NCI-H1436 (cell line): ENCODE measurements at places on chromosomes 2 and 18.

- no peak for DNase-seq
Measured at GRCh38 chr2:80706541-80706940, 402.0 kb upstream of the LRRTM1 start.

DNA sequence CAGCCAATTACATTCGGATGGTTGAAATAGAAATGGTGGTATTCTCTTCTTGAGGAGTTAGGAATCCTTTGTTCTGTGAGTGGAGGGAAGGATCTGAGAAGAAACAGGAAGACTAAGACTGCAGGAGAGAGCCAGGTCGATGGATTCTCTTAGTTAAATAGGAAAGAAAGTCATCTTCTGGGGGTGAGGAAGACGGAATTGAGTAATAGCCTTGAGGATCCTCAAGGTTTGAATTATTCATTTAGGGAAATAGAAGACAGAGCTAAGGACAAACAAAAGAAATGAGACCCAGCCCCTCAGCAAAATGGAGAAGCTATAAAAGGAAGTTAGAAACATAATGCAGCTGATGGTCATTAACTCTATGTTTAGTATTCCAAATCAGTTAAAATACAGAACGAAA, 1.8 kb downstream of the LAPTM4A start:
- DNase-seq, result no peak

DNA sequence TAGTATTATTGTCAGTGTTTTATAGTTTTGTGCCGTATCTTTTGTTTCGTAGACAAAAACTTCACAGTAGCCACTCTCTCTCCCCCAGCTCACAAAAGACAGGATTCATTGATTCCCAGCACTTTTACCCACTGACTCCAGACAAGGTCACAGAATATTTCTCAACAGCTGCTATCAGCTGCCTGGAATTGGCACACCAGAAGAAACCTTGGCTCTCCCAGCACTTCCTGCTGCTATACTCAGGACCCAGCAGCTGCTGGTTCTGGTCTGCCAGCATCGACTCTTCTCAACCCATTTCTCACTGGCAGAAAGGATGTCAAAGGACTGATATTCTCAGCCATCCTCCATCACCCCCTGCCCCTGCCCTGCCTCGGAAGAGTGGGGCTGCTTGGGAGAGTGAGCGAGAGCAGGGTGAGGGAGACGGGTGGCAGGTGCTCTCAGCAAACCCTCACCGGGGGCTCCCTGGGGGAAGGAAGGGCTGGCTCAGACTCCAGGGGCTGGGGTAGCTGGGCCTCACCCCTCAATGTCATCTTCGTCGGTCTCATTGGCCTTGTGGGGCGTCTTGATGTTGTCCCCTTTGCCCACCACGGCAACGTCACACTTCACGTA, 6.1 kb upstream of the OTOF start:
- DNase-seq, result no peak

- DNase-seq, result no peak
Measured at GRCh38 chr2:189709501-189710221, 35.2 kb downstream of the ANKAR start.

GRCh38 chr2:172143817-172144216, 41.1 kb upstream of the DLX2 start:
- no peak for DNase-seq

DNA sequence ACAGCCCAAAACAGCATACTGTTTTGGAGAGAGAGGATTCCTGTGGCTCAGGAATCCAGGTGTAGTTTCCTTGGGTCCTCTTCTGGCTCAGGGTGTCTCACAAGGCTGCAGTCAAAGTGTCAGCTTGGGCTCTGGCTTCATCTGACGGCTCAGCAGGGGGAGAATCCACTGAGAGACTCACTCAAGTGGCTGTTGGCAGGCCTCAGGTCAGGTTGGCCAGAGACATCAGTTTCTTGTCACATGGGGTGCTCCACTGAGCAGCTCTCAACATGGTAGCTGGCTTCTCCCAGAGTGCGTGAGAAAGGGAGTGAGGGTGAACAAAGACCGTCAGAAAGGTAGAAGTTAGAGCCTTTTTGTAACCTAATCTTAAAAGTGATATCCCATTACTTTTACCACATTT, 168.4 kb downstream of the SOCS6 start:
- DNase-seq, result no peak

DNA sequence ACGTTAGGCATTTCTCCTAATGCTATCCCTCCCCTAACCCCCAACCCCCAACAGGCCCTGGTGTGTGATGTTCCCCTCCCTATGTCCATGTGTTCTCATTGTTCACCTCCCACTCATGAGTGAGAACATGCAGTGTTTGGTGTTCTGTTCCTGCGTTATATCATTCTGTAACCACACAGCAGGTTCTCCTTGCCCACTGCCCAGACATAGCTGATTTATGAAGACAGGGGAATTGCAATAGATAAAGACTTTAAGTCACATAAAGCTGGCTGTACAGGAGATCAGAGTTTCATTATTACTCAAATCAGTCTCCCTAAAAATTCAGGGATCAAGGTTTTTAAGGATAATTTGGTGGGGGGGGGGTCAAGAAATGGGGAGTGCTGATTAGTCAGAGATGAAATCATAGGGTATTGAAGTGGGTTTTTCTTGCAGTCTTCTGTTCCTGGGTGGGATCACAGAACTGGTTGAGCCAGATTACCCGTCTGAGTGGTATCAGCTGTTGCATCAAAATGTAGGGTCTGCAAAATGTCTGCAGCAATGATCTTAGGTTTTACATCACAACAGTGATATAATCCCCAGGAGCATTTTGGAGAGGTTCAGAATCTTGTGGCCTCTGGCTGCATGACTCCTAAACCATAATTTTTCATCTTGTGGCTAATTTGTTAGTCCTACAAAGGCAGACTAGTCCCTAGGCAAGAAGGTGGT, 392.1 kb upstream of the KCNJ3 start:
- no peak for DNase-seq

DNA sequence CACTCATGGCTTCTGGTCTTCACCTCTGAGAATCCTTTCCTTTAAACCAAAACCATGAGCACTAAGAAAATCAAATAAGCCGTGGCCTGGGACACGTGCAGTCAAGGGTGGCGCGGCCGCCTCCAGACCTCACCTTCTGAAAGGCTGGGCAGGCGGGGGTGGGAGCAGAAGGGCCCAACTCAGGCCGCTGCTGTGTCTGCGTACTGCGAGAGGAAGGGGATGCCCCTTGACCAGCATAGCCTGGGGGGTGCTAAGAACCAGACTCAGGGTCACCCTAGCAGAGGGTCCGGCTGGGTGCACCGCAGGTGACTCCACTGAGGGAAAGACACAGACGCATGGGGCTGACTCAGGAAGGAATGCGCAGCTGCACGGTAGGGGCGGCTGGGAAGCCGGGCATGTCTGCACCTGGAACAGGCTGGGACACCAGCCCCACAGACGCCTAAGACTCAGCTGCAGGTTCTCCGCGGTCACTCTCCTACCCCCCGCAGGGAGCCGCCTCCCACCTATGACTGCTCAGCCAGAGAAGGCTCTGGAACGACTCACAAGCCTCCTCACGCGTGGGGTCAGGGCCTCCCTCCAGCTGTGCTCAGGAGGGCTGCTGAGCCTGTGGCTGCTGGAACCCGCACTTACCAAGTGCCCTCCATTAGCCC, 432.4 kb upstream of the MYT1L start:
- no peak for DNase-seq

GRCh38 chr2:95296880-95297487, at the start of gene KCNIP3:
TSS of gene KCNIP3 (plus strand) at chr2:95297347. CDS start at chr2:95297439, 92 bp downstream.
- DNase-seq, result peak; percentile 57

DNA sequence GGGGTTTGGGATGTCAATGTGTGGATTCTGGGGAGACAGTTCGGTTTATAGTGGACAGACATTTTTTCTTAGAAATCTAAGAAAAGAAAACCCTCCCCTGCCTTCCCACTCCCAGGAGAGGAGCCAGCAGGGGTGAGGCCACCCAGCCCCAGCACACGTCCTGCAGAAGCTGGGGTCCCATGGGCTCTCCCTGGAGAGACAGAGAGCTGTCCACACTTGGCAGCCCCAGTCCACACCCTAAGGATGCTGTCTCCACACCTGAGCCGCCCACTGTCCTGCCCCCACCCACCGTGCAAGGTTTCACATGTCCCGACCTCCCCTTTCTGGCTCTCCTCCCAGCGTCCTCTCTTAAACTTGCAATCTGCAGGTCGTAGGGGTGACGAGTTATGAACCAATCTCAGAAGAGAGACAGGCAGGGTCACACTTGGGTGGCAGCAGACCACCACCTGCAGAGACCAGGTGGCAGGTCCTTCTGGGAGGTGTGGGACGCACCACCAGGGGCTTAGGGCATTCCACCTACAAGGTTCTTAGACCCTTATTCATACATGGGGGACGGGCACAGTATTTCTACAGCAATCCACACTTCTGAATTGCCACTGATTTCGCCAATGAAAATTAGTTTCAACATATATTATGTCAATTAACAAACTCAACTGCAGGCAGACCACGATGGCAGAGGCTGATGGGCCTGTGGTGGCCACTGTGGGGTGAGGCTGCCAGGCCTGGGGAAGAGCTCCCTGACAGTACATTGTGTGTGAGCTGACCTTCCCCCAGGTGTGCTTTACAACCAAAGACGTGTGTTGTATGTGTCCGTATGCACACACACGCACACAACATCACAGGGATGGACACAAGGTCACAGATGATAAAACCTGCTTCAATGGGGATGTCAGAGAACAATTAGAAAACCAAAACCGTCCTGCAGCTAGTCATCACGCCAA, 158.5 kb downstream of the TPO start:
- no peak for DNase-seq

DNA sequence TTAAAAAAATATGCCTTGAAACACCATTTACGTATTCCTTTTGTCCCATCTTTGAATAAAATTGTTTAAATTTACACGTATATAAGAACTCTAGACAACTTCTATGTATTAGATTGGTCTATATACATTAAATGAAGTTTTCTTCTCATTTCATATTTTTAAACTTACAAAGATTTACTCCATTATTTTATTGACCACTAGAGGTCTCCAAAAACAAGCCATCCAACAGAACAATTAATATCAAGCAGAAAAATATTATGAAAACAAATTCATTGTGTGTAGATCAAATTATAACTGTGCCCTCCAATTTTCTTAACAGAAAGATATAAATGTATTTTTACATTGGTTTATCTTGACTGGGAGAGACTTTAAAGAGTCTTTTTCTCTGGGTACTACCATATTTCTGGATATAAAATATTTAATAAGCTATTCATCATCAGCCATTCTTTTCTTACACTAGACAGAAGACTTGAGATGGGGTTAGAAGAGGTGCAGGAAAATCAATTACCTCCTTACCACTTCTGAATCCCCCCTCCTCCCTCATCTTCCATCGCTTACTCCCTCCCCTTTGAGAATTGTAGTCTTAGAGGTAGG, 66.5 kb downstream of the DPP4 start:
- no peak for DNase-seq

DNA sequence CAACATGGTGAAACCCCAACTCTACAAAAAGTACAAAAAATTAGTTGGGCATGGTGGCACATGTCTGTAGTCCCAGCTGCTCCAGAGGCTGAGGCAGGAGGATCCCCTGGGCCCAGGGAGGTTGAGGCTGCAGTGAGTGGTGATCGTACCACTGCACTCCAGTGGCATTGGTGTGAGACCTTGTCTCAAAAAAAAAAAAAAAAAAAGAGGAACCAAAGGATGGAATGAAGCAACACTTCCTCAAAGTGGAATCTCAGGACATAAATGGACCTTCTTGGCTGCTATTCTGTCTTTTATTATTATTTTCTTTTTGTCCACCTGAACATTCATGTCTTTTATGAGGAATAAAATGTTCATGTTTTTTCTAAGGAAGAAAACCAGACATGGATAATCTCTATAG, 13.7 kb downstream of the GEMIN6 start:
- no peak for DNase-seq

GRCh38 chr18:44708451-44709083, 27.9 kb downstream of the SETBP1 start:
- no peak for DNase-seq

GRCh38 chr2:45614330-45614729, 3.3 kb upstream of the SRBD1 start:
- no peak for DNase-seq

DNA sequence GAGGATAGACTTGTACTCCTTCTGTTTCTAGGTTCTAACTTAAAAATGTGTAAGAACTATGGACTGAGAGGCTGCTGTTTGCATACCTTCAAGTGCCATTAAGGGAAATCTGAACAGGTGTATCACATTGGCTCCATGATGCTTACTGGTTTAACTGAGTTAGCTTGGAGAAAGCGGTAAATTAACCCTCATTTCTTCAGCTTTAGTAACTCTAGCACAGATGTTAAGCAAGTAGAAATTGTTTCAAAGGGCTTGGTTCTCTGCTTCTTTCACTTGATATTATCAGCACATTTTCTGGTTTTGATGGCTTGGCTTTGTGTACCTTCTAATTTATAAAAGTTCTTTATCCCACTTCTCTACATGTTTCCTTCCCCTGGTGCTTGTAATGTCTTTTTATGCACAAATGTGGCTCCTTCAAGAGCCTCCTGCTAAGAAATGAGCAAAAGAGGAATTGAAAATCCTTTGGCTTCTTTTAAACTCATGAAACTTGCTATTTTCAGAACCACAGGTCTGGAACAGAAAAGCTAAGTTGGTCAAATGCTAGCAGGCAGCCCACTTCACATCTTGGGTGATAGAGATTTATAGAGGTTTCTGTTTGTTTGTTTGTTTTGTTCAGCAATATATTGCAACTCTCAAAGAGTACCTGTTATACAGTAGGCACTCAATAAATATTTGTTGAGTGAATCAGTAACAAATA, 249.9 kb upstream of the THUMPD2 start:
- no peak for DNase-seq

DNA sequence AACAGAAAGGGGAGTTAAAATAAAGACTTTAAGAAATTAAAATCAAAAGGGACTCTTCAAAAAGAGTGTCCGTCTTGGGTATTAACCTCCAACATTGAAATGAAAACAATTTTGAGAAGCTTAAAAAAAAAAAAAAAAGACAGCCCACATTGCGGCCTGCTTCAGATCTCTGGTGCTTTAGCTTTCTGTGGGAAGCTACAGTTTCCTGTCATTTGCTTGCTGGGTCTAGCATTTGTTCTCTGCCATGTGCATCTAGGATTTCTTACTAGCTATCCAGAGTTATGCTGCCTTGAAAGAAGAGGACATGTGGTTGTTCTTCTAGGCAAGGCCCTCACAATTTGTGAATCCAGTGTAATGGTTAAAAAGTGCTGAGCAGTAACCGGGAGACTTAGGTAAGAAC, 375.3 kb downstream of the SLC4A3 start:
- no peak for DNase-seq

DNA sequence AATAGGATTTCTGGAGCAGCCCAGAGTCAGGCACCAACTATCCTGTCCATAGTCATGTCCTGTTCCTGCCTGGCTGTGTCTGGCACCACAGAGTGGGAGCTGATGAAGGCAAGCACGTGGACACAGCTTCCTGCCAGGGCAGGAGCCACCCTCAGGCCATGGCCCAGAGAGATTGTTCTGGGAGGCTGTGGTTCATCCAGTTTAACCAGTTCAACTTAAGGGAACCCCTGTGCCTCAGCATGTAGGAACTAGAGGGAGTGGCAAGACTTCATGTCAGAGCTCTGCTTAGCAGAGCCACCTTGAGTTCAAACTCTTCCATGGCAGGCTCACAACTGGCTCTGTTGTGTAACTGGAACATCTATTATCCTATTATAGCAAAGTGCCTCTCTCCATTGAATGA, 73.2 kb upstream of the NCKAP5 start:
- no peak for DNase-seq
